ENCODE measurements at places on chromosomes 3 and 15.

DNA sequence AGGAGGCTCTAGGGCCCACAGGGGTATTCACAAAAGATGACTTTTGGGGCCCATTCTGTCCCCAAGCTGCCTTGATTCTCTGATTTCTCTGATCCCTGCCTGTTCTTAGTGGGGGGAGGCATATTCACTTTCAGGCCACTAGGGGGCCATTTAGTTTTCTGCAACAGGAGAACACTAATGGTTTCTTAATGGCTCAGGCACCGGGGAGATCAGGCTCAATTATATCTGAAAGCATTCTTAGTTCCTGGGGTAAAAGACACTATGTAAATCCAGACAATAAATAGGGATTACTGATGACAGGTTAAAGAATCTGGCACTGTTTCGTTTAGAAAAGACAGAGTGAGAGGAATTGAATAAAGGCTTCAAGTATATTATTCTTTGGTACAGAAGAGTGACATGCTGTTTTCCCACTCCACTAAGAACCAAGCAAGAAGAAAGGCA is 2.5 kb upstream of the INAFM2 start:
- no peak for DNase-seq

- DNase-seq = no peak
Measured at GRCh38 chr15:96460106-96460505, 129.6 kb downstream of the NR2F2 start.

- DNase-seq = no peak
Measured at GRCh38 chr3:139132976-139133375, 88.3 kb upstream of the PRR23C start.

DNA sequence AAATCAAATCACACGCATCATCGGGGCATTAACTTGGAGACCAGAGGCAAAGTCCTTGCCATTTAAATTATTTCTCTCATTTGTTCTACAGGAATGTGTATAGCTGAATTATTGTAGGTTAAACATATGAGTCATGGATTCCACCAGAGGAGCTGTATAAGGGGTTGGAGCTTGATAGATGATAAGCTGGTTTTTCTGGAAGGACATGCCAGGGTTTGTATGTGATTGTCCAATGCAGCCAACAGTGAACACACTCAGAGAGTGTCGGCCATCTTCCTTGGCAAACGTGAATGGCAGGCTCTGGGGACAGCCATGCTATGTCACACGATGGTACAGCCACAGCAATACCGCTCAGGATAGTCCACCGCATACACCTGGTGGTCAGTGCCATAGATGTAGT is 25.1 kb downstream of the SSUH2 start:
- DNase-seq = no peak

DNA sequence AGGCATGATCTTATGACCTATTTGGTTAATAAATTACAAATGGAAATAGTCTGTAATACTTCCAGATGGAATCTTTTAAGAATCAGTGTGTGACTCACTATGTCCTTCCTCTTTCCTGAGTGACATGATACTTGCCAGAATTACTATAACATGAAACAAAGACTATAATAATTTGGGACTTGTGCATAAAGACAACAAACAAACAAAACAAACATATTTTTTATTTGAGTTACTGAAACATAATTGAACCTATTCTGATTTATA is 1268.1 kb downstream of the OTOL1 start:
- DNase-seq = no peak

DNA sequence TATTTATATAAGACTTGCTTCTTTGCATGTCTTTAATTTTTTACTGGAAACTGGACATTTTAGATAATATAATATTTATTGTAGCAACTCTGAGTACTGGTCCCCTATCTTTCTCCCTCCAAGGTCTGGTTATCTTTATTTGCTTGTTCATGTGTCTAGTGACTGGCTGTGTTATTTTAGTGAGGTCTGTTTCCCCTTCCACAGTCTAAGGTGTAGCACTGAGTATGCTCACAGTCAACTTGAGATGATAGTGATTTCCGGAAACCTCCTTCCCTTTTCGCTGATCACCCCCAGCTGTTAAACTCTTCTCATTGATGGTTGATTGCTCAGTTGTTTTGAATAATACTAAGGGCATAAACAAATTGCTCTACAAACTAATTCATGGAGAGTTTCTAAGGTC is 37.0 kb downstream of the PCNP start:
- peak; percentile 21 for DNase-seq

- no peak for DNase-seq
Measured at GRCh38 chr3:169054471-169054870, 609.0 kb downstream of the MECOM start.

- no peak for DNase-seq
Measured at GRCh38 chr3:155494332-155494731, 200.8 kb upstream of the STRIT1 start.

GRCh38 chr3:43818229-43818628 is 127.5 kb downstream of the ABHD5 start:
- DNase-seq = no peak

DNA sequence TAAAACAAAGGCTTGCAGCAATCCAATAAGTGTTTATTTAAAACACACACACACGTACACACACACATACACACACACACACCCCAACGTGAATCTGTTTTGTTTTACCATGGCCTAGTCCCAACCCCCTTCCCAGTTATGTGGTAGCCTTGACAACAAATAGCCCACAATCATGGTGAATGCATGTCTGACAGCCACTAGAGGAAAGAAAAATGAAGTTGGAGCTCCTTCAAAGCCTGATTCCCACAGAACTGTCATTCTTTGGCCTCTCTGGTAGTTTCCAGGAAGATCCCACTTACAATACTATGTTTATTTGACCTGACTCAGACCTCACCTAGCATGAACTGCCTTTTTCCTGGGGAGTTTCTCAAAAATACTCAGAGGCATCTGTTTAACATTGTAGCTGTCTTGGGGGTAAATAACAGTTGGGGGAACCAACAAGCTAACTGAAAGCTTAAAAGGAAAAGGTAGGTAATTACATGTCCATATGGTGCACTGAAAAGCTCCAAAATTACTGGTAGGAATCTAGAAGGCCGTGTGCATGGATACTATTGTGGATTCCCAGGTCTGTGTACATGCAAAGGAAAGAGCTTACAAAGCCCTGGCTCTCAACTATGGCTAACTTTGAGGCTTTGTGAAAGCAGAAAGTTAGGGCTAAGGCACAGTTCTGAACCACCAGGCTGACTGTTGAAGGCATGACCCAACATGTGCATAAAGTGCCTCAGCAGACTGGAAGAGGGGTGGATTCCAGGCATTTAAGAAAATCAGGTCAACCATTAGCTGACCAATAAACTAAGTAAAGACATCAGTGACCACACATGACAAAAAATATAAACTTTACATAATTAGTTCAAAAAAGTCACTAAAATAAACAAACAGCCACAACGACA is 65.3 kb downstream of the FAIM start:
- DNase-seq = no peak

GRCh38 chr3:100629421-100630127 is 20.2 kb downstream of the ADGRG7 start:
- no peak for DNase-seq

GRCh38 chr3:153980252-153980590 is 141.0 kb upstream of the ARHGEF26 start:
- DNase-seq = no peak

GRCh38 chr3:178916223-178916622 is 155.4 kb downstream of the ZMAT3 start:
- no peak for DNase-seq

DNA sequence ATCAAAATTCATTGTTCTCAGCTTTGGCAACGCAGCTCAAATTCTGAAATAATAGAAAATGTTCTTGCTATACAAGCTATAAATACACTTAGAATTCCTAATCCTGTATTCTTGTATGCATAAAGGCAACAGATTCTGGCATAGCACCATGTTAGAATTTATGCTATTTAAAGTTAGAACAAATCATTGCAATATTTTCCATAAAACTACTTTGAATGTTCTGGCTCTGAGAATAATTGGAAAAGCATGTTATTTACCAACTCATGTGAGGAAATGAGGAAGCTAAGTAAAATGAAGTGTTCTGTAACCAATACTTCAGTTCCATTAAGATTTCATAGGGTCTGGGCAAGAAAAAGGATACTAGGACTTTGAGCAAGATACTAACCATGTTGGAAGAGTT is 888.9 kb downstream of the SQOR start:
- no peak for DNase-seq

GRCh38 chr3:31086698-31087097 is 192.2 kb upstream of the GADL1 start:
- DNase-seq = no peak

DNA sequence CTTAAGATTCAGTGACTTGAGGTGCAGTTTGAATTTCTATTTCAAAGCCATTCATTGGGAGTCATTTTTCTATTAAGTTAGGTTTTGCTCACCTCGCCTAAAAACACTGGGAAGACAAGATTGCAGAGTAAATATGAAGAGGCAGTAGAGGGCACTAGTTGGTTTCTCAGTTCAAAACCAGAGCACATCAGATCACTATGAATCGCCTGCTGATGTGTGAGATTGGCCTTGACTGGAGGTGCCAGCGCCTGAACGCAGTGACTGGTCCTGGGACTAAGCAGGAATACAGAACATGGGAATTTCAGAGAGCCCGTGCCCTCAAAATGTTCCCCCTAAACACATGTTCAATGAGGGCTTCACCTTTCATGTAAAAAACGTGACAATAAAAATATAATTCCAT is 229.0 kb downstream of the ITPR1 start:
- DNase-seq = peak; percentile 31

- no peak for DNase-seq
Measured at GRCh38 chr15:21271566-21271965, 168.7 kb downstream of the POTEB3 start.

GRCh38 chr3:171457607-171458061 is 2.6 kb downstream of the TNIK start:
- no peak for DNase-seq

DNA sequence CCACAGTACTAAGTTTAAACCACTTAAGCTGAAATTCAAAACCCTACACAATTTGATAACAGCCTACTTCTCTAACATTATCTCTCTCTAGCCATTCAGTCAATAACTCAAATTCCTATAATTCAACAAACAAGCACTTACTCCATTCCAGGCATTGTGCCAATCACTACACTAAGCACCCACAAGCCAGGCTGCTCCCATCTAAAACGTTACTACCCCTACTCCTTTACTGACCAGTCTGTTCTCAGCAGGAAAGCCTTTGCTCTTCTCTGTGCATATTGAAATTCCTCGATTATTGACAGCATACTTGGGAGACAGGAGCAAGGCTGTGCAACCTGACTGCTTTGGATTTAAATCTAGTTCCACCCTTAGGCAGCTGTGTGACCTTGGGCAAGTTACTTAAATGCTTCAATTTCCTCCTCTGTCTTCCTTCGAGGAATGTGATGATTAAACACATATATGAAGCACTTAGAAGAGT is 177.2 kb upstream of the THBS1 start:
- no peak for DNase-seq

DNA sequence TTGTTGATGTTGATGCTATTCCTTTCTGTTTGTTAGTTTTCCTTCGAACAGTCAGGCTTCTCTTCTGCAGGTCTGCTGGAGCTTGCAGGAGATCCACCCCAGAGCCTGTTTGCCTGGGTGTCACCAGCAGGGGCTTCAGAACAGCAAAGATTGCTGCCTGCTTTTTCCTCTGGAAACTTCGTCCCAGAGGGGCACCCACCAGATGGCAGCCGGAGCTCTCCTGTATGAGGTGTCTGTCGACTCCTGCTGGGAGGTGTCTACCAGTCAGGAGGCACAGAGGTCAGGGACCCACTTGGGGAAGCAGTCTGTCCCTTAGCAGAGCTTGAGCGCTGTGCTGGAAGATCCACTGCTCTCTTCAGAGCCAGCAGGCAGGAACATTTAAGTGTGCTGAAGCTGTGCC is 303.2 kb downstream of the ZIC1 start:
- no peak for DNase-seq

- no peak for DNase-seq
Measured at GRCh38 chr3:123377243-123377740, 71.6 kb downstream of the ADCY5 start.

- DNase-seq = no peak
Measured at GRCh38 chr3:95343767-95344166, 1280.9 kb downstream of the NSUN3 start.

DNA sequence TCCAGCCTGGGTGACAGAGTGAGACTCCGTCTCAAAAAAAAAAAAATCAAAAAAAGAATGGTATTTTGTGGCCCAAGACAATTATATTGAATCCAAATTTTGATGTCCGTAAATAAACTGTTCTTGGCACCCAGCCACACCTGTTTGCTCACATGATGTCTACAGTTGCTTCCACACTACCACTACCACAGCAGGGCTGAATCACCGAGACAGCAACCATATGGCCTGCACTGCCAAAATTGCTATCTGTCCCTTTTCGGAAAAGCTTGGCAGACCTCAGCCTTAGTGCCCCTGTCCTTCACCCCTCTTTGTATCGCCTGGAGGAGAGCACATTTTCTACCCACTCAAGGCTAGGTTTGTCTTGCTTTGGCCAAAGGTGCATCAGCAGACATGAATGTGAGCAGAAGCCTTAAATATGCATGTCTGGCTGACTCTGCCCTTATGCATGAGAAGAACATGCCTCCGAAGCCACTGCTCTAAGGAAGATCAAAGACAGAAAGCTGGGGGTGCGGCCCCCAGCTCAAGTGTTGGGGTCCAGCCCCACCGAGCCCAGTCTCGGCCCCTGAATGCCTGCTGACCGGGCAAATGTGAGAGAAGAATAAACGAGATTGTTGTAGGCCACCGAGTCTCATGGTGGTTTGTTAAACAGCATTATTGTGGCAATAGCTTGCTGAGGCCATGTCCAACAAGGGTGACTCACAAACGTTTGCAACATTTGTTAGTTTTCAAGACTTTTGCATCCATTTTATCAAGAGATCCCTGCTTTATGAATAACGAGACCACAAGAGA is 108.1 kb downstream of the TPRA1 start:
- no peak for DNase-seq

- DNase-seq = no peak
Measured at GRCh38 chr3:159443266-159443665, 545.4 kb upstream of the IL12A start.

- DNase-seq = no peak
Measured at GRCh38 chr3:98962951-98963350, 61.5 kb upstream of the DCBLD2 start.

- DNase-seq = no peak
Measured at GRCh38 chr3:72379500-72380187, 468.6 kb downstream of the SHQ1 start.

DNA sequence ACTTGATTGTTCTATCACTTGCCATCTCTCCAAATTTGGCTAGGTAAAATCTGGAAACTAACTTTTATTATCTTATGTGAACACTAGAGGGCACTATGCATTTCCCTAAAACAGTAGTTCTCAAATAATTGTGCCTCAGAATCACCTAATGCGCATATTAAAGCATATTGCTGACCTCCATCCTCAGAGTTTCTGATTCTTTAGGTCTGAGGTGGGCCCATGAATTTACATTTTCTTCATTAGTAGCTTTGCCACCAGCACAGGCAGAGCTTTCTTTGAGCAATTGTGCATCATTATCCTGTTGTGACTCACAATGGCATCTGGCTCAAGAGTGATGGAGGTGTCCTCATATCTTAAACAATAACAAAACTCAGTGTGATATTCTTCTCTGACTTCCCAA is 17.5 kb upstream of the BCHE start:
- no peak for DNase-seq
